ENCODE measurements at places on chromosomes 11 and 22.

DNA sequence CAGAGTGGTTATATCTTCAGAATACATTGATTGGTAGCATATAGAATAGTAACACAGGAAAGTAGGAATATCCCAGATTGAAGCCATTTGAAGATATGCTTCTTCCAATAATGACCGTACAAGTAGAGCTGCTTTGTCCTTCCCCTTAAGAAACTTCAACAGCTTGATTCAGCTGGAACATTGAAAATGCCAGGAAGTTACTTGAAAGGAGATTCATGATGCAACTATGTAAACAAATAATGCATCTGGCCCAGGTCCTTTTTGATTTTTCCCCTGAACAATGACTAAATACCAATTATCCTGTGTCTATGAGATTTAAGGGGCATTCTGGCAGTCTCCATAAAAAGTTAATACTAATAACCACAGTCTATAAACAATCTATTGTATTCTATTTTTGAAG, 3.0 kb downstream of the DKK3 start:
- no peak for DNase-seq

DNA sequence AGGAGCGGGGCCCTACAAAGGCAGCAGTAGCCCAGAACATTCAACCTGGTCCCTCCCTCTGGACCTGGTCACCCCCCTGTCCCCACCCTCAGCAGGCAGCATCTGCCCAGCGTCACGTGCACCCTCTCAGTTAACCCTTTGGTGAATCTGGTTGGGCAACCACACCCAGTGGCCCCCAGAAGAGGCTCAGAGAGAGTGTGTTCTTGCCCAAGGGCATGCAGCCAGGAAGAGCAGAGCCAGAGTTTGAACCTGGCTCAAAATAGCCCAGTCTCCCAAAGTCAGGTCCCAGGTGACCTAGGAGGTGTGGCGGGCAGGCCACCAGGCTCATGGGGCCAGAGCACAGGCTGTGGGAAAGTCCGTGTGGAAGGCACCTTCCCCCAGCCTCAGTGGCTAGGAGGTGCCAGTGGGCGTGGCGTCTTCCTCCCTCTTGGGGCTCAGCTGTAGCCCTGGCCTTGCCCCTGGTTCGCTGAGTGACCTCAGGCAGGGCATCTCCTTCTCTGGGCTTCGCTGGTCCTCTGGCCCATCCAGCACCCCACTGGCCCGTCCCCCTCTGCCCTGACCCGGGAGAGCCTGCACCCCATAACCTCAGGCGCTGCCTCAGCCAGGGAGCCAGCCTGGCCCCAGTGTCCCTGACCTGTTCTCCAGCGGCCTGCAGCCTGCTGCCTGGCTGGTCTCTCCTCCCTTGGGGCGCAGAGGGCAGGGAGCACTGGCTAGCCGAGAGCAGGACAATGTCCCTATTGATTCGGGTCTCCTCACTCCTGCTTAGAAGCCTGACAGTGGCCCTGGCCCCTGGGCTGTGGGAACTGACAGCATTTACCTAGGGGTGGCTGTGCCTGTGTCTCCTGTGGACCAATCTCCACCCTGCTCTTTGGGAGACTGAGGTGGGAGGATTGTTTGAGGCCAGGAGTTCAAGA, 7.0 kb downstream of the ALDH3B1 start:
- no peak for DNase-seq

- no peak for DNase-seq
Measured at GRCh38 chr11:5298451-5298850, 3.3 kb downstream of the OR51B4 start.

DNA sequence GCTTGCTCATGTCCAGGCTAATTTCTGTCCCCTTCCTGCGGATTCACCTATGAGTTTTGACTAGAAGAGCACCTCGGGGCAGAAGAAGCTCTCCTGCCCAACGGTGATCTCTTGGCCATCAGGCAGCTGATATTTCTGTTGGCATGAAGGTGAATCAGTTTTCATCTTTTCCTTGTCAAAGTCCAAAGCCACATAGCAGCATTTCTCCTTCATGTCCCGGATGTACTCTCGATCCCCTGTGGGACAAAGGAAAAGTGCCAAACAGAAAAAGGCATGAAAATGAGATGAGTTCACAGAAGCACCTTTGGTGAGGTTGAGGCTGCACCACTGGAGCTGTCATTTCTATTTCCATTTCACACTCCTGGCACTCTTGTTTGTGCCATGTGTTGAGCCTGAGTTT, 56.8 kb downstream of the DHCR7 start:
- DNase-seq = no peak

- peak; percentile 57 for DNase-seq
Measured at GRCh38 chr11:34234086-34234740, 123.6 kb downstream of the ABTB2 start.

- no peak for DNase-seq
Measured at GRCh38 chr11:64936539-64936938, 846 bp upstream of the GPHA2 start.

- DNase-seq = no peak
Measured at GRCh38 chr11:24240496-24241175, 256.2 kb upstream of the LUZP2 start.

GRCh38 chr11:126212089-126212660, 593 bp downstream of the FAM118B start:
- no peak for DNase-seq

GRCh38 chr22:42025421-42025820, 26.8 kb downstream of the WBP2NL start:
- DNase-seq = no peak

GRCh38 chr22:26377170-26377830, 51.8 kb upstream of the ASPHD2 start:
- no peak for DNase-seq

DNA sequence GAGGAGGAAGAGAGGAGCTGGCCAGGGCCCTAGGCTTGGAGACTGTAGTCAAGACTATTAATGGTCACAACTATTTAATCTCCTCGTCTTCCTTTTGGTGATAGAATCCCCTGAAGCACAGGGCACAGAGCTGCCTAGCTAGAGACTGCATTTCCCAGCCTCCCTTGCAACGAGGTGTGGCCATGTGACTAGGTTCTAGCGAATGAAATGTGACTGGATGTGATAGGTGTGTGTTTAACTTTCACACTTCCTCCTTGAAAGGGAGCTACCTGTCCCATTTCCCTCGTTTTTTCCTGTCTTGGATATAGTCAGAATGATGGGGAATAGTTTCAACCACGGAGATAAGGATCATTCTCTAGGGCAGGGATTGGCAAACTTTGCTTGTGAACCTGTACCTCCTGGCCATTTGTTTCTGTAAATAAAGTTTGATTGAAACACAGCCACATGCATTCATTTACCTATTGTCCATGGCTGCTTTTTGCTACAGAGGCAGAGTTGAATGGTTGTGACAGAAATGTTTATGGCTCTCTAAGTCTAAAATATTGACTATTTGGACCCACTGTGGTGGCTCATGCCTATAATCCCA, 313.5 kb downstream of the MIAT start:
- DNase-seq = no peak

DNA sequence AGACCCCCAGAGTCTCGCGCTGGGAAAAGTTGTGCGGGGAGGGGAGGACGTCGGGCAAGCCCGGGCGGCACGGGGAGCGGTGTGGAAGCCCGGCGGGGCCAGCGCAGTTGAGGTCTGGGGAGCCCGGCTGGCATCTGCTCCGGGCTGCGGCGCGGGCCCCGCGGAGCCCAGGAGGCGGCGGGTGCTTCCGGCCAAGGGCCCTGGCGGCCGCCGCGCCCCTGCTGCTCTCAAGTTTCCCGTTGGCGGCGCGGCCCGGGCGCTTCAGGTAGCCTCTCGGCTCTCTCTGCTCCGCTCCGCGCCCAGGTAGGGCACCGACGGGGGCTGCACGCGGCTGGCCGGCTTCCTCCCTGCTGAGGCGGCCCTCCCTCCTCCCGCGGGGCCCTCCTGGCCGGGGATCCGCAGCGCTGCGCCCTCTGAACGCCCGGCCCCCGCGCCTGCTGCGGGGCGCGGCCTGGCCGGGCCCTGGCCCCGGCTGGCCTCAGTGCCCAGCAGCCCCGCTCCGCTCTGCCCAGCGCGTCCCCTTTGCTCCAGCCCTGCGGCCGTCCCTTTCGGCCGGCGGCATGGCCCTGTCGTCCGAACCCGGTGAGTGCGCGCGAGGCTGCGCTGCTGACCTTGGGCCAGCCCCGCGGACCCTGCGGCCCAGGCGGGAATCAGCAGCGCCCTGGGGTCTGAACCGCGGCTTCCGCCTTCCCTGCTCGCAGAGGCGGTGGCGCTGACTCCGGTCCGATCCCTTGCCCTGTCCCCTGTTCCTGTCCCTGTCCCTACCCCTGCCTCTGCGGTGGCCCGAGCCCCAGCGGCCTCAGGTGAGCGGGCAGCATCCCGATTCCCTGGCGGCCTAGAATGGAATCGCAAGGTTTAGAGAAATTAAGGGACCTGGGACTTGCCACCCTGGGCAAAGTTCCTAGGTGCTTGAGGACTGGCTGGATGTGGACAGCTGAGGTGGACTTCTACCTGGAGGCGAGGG, 4.3 kb upstream of the AMPD3 start:
- no peak for DNase-seq

- DNase-seq = no peak
Measured at GRCh38 chr11:33912405-33913361, 20.8 kb upstream of the LMO2 start.

DNA sequence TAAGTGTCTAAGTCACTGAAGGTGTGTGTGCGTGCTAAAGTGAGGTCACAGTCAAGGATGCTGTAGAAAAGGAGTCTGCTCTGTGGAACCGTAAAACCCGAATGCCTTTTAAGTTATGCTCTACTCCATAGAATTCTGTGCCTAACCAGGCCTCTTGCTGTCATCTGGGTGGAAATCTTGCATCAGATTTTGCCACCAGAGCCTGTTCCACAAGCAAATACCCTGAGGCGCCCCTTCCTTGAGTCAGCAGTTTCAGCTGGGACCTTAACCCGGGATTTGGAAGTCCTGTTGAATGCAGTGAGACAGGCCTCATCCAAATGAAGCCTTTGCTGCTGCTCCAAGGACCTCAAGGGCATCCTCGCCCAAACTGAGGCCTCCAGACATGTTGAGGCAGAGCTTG, 109.8 kb downstream of the WNT11 start:
- no peak for DNase-seq

- no peak for DNase-seq
Measured at GRCh38 chr22:31350410-31350863, 4.3 kb upstream of the PATZ1 start.

DNA sequence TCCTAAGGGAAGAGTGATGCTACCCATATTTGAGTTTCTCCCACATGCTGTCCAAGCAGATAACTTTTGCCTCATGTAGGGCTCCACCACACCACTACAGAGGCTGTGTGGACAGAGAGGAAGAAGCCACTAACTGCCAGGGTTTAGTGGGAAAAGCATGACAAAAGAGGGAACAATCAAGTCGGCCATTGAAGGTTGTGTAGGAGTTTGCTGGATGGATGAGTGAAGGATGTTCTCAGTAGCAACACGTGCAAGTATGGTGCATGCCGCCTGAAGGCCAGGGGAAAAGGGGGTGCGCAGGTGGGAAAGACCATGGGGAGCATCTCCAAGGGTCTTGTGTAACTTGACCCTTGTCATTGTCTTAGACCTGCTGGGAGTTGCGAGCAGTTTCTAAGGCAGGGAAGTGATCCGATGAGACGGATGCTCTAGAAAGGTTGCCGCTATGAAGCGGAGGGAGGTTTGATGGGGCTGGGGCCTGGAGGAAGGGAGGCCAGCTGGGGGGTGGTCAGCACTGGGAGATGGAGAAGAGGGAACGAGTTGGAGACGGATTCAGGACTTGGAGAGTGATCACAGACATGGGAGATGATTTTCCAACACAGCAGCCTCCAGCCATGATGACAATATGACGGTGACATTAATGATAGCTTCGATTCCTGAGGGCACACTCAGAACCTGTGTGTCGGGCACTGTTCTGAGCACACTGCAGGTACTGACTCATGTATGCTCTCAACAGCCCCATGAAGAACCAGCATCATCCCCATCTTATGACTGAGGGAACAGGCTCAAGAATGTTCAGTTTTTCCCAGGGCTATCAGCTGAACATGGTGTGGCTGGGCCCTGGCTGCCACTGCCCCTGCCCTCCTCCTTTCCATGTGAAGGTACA, 53.7 kb downstream of the CD6 start:
- no peak for DNase-seq

GRCh38 chr22:43754176-43754575, 57.9 kb downstream of the EFCAB6 start:
- no peak for DNase-seq

DNA sequence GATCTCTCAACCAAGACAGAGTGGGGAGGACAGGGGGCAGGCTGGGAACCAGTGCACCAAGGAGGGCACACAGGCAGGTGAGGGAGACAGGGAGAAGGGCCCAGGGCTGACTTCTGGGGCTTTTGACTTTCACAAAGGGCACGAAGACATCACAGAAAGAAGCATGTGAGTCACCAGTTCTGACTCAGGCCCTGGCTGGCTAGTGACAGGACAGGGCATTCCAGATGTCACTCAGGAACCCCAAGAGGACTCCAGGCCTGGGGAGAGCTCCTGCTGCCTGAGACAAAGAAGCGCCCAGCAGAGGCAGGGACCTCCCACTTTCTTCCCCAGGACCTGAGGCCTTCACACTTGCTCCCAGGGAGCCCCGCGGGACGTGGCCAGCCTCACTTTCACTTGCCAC, 497.2 kb downstream of the BUD13 start:
- DNase-seq = no peak

DNA sequence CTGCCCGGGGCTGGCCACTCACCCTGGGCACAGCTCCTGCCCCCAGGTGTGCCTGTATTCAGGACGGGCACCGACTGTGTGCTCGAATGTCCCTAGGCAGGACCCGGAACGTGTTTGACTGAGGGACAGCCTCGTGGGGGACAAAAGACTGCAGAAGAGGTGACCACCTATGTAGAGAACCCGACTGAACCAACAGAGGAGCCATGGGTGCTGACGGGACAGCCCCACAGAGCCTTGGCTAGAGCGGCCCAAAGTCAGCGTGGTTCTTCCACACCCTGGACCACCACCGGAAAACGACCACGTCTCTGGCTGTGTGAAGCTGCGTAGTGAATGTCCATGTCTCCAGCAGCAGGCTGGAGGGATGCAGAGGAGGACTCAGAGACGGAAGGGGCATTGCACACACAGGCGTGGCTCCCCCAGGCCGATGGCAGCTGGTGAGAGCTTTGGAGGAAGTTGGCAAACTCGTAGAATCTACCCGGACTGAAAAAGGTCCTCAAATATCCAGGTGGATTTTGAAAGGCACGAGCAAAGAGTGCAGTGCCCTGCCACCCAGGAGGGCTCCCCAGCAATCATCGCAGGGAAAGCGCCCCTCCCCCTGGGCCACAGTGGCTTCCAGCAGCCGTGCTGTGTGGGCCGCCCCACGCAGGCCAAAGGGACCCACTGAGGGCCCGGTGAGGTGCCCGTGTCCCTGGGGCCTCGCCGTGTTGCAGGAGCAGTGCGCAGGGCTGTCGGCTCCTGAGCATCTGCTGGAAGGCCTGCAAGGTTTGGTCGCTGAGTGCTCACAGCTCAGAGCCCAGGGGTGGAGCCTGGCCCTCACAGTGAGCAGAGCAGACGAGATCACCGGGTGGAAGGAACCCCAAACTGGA, 17.5 kb upstream of the MUC5B start:
- no peak for DNase-seq

Data from thymus (tissue), 14 donors.